ENCODE measurements at places on chromosomes 16 and 17. TPM values are rescaled to one million over a fixed set of nuclear protein-coding genes. Genes with fewer than 3 reads are reported as not detected.

GRCh38 chr17:75181608-75182318 lies 996 bp downstream of the SUMO2 start:
- no peak for DNase-seq

DNA sequence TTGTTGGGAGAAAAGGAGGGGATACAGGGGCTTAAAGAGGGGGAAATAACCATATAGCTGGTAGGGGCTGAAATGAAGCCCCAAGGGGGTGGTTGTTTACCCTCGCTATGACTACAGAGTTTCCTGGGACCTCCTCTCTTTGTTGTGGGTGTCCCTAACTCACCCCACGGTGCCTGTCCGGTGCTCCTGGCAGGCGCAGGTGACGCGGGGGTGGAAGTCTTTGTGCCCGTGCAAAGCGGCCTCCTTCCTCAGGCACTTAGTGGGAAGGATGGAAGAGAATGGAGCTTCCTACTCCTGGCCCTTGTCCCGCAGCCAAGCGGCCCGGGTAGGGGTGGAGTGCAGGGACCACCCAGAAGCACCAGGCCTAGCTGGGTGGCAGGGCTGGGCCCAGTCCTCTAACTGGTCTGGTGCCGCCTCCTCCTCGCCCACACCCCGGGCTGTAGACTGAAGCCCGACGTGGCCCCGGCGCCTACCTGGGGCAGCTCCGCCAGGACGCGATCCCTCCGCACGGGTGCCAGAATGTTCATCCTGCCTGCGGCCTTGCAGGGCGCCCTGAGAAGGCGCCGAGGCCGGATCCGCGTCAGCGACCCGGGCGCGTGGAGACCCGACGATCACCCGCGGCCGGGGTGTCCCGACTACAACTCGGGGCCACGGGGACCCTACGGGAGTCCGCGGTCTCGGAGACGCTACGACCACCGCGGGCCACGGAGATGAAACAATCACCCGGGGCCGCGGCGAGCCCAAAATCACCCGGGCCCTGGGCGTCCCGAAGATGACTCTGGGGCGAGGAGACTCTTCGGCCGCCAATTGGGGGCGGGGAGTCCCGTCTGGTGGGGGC lies 709 bp downstream of the RAB34 start:
- no peak for DNase-seq

GRCh38 chr16:89026121-89026612 lies 49.2 kb upstream of the CBFA2T3 start:
- DNase-seq: peak; percentile 43

GRCh38 chr17:80751070-80751945 lies 206.7 kb downstream of the RPTOR start:
- DNase-seq: no peak

DNA sequence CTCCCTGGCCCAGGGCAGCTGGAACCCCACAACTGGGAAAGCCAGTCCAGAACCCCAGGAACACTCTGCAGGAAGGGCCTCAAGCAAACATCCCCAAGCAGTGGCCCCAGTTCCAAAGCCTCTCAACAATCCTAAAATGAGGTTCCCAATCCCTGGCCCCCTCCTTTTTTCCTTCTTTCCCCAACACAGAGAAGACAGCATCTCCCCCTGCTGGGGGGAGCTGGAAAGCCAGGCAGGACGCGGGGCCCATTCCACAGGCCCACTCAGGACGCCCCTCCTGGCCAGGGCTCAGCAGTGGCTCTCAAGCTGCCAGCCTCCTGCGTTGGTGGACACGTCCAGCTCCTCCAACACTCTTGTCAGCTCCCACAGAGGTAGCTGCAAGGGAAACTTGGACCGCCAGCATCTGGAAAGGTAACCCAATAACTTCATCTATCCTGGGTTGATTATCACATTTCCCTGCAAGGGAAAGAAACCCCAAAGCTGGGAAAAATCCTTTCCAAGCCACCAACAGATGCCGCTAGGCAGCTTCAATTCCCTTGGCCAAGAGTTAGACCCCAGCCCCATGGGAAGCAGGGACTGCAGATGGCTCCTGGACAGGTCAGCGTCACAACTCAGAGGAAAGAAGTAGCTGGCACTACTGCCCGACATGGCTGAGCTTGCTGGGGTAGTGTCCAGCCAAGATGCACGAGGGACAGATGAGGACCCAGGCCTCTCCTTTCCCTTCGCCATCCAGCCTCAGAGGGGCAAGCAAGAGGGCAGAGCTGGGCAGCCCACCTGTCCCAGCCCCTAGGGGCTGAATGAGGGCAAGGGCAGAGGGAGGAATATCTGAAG lies 7.6 kb downstream of the HDAC5 start:
- DNase-seq: no peak

- no peak for DNase-seq
These were observed 16.7 kb upstream of the CD300A start for GRCh38 chr17:74449773-74450172.

DNA sequence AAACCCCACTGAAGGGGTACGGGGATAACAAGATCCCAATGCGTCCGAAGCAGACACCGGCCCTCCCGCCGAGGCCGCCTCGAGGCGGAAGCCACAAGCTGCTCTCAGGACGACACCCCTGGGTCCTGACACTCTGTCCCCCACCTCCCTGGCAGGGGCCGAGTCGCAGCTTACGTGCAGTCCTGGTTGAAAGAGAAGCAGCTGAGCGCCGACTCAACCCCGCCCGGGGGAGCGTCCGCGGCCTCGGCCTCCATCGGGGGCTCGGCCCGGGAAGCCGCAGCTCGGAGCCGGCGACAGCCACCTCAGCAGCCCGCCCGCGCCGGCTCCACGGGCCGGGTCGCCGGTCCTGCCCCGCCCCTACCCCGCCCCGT lies at the start of gene WIPI1:
Gene WIPI1, minus strand, starts transcription at position 329 of the 371 bp plus-strand sequence. Its CDS starts 75 bp downstream, at position 254.
- DNase-seq: peak; percentile 42

DNA sequence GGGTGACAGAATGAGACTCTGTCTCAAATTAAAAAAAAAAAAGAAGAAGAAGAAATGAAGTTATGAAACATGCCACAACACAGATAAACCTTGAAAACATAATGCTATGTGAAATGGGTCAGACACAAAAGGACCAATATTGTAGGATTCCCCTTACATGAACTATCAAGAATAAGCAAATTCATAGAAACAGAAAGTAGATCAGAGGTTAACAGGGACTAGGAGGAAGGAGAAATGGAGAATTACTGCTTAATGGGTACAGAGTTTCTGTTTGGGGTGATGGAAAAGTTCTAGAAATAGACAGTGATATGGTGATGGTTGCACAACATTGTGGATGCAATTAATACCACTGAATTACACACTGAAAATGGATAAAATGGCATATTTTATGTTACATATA lies 16.3 kb downstream of the RANBP10 start:
- no peak for DNase-seq

DNA sequence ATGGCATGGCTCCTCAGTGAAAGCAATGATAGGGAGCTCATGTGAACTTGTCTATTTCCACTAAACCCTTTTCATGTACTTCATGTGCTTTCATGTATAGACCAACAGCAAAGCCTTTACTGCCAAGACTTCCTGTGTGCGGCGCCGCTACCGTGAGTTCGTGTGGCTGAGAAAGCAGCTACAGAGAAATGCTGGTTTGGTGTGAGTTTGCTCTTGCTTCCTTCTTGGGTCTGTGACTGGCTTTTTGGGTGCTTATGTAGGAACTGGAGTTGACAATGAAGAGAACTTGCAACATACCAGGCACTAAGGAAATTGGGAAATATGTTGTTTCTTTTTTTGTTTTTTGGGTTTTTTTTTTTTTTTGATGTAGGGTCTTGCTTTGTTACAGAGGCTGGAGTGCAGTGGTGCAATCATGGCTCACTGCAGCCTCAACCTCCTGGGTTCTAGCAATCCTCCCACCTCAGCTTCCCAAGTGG lies 5.7 kb downstream of the SNX11 start:
- DNase-seq: no peak

GRCh38 chr17:34584805-34585416 lies 5.5 kb downstream of the TMEM132E start:
- peak; percentile 42 for DNase-seq

DNA sequence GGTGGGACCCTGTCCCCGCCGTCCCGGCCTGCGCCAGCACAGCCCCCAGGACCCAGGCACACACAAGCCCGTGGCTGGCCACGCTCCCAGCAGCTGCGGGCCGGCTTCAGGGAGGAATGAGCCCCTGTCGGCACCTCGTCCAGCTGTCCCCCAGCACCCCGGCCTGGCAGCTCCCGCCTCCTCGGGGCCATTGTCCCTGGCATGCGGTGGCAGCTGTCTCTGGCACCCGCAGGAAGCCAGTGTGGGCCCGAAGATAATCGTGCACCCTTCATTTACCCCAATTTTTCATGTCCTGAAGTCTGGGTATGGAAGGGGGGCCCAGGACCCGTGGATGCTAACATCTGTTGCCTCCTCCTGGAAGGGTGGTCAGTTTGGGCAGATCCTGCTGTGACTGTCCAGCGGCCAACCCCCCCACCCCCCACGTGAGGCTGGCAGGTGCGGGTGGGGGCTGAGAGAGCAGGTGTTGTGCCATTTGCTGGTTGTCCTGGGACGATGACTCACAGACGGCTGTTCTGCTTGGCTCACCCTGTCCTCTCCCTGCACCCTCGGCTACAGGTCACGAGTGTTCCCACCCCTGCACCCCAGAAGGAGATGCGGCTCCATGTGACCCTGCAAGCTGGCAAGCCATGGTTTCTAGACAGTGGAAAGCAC lies 4.0 kb upstream of the LMF1 start:
- DNase-seq: no peak

DNA sequence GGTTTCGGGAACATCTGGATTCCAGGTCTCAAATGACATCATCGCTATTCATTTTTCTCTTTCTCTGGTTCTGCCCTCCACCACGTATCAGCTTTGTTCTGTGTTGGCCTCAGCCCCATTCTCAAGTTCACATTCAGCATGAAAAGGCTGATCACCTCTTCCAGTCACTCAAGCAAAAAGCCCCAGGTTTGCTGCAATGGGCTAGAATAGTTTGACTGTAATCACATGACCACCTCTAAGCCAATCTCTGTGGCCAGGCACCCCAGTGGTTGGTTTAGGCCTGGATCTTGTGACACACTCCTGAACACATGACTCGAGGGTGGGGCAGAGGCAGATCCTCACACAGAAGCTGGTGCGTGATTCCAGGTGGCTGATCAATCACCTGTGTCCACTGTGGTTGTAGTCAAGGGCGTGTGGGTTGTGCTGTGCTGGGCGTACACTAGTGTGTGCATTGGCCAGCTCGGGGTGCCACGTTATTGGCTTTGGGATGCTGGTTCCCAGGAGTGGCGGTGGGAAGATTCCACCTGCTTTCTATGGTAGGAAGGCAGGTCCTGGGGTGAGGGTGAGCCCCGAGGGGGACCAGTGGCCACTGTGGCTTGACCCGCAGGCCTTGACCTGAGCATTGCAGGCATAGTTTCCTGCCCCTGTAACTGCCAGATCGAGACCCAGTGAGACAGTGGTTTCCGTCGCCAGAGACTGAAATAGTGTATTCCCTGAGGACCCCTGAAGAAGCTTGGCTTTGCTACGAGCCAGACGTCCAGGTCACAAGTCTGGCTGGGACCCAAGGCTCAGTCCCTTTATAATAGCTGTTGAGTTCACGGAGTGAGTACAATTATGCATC lies 12.0 kb downstream of the EEF2K start:
- no peak for DNase-seq

GRCh38 chr17:74361230-74362068 lies at the start of gene BTBD17:
TSS of gene BTBD17 (minus strand) at chr17:74361868. CDS start at chr17:74361819, 49 bp downstream.
- no peak for DNase-seq

DNA sequence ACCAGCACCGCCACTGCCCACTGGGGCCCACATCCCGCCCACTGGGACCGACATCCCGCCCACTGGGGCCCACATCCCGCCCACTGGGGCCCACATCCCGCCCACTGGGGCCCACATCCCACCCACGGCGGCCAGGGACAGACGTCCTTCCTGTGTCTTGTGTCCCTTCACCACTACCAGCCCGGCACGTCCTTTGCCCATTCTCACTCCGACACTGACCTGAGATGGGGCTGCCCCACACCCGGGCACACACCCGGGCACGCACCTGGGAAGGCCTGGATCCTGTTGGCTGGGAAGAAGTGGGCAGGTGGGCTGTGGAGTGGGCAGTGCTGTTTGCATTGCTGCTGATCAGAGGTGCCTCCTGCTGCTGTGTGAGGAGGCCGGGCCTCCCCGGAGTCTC lies 28.4 kb upstream of the GNG13 start:
- no peak for DNase-seq

DNA sequence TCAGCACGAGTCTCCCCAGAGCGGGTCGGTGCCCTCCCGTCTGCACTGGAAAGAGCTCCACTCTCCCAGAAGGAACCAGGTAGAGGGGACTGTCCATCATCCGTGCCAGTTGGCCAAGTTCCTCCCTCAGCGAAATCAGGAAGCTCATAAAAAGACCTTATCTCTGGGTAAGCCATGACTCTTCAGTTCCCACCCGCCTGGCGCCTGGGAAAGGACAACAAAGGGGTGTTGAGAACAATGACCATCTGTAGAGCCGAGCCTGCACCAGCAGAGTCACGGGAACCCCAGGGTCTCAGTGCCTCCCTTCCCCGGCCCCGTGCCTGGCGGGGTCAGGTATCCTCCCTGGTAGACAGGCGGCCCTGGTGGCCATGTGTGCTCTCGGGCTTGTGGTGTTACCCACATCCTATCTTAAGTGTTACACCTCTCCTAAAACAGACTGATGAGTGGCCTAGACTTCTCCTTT lies 190.7 kb downstream of the AXIN2 start:
- no peak for DNase-seq

- DNase-seq: no peak
These were observed 7.0 kb upstream of the SPATA2L start for GRCh38 chr16:89708481-89708931.

DNA sequence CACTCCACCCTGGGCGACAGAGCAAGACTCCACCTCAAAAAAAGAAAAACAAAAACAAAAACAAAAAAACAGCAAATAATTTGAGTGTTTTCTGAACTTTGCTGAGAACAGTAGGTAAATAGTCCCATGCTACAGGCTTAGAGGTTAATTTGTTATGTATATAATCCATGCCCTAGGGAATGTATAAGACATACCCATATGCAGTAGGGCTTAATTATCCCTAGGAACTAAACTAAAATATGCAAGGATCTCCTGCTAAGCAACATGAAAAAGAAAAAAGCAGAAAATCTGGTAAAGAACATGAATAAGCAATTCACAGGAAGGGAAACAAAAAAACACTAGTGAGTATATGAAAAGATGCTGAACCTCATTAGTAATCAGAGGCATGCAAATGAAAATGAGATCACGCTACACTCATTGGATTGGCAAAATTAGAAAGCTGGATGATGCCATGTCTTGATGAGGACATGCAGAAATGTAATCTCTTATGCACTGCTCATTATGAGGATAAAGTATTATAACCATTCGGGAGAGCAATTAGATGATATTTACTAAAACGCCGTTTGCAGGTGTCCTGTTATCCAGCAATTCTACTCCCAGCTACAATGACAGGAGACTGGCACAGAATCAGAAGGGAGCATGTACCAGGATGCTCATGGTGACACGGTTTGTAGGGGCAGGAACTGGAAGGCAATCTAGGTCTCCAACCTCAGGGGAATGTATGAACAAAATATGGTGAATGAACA lies 5.6 kb downstream of the KCTD13 start:
- no peak for DNase-seq

GRCh38 chr17:17352836-17353624 lies 49.9 kb downstream of the NT5M start:
- no peak for DNase-seq

GRCh38 chr16:84166796-84167695 lies 19.8 kb downstream of the TAF1C start:
- DNase-seq: no peak

Gene SNX20
- not detected for total RNA-seq

Gene LLGL1
- 12.1 TPM for total RNA-seq

Gene KAT8
- 40.8 TPM for total RNA-seq

Gene HS3ST6
- not detected for total RNA-seq

Gene LRRC46
- 0.35 TPM for total RNA-seq

Gene EVPL
- not detected for total RNA-seq
